ENCODE measurements at places on chromosomes 1 and 21.

GRCh38 chr1:232221802-232222499 lies 408.0 kb downstream of the SIPA1L2 start:
- DNase-seq: no peak

DNA sequence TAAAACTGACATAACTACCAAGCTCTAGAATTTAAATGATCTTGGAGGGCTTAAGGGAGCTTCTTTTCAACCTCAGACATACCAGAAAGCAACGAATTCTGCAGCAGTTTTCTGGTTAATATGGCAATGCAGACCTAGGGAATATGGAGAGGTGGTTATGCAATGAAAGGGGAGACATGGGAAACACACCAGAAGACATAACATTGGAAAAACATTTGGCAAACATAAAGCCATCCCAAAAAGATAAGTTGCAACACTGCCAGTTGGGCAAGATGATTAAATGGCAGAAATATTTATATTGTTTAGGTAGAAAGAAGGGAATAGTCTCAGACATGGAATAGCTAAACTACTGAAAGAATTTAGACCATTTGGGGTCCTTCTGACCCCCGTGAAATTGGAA lies 104.5 kb downstream of the KCNJ6 start:
- DNase-seq: no peak

DNA sequence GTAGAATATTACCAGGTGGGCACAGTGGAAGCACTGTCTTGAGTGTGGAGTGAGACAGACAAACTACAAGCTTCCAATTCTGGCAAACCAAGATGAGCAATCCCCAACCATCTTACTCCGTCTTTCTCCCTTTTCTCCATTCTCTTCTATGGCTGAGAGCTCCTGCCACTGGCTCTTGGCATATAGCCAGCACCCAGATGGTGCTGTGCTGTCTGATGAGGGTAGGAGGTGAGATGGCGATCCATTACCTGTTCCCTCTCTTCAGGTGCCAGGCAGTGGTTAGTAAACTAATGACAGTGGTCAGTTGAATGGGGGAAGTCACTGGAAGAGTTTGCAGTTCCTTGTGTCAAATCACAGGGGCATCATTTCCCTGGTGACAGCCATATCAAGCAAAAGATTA lies 108.4 kb downstream of the FNBP1L start:
- DNase-seq: no peak

DNA sequence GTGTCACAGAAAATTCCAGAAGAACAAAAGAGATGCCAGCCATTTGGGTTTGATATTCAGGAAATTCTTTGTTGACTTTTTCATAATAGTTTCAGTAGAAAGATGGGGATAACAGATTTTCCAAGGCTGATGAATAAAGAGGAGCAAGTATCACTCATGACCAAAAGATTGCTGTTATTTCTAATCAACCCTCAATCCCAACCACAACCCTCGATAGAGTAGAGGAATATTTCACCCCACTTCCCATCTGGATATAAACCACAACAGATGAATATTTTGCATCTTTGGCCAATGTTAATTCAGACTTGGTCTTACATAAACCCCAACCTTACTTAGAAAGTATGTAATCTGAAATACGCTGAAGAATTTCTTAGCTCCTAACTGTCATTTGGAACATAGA lies 232.4 kb downstream of the SEC16B start:
- no peak for DNase-seq

- DNase-seq: peak; percentile 76
Measured at GRCh38 chr1:207866471-207867135, 44.3 kb downstream of the CD34 start.

GRCh38 chr1:15017120-15017519 lies 136.4 kb upstream of the TMEM51 start:
- DNase-seq: no peak

- DNase-seq: no peak
Measured at GRCh38 chr1:8374812-8375211, 56.9 kb downstream of the SLC45A1 start.

GRCh38 chr1:243363832-243364231 lies 108.0 kb downstream of the SDCCAG8 start:
- DNase-seq: no peak

DNA sequence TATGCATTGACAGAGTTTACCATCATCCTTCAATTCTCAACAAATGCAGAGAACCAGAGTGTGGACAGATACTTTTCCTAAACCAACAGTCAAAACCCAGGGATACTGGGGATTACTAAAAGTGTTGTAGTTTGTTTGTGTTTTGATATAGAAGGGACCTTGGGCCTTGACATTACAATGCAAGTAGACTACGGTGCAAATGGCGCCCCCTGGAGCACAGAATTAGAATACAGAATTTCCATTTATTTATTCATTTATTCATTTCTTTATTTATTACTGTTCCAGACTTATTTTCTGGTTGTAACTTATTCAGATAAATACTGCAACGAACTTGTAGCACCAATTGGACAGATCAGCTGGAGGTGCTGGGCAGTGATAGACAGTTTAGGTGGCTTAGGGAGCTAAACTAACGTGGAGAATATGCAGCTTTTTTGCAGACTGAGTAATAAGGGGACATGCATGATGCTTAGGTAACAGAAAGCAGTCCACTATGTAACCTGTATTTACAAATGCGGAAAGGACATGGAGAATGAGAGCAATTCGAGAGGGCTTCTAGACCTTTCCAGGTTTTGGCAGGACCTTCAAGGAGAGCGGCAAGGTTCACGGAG lies 42.6 kb downstream of the KIRREL1 start:
- peak; percentile 9 for DNase-seq

GRCh38 chr1:206833106-206833680 lies 32.2 kb upstream of the IL20 start:
- DNase-seq: no peak

- DNase-seq: peak; percentile 38
Measured at GRCh38 chr21:25615880-25616279, 8.6 kb upstream of the MRPL39 start.

GRCh38 chr1:107997866-107998265 lies 32.9 kb upstream of the VAV3 start:
- no peak for DNase-seq

GRCh38 chr1:101483982-101484688 lies 247.3 kb downstream of the S1PR1 start:
- no peak for DNase-seq

DNA sequence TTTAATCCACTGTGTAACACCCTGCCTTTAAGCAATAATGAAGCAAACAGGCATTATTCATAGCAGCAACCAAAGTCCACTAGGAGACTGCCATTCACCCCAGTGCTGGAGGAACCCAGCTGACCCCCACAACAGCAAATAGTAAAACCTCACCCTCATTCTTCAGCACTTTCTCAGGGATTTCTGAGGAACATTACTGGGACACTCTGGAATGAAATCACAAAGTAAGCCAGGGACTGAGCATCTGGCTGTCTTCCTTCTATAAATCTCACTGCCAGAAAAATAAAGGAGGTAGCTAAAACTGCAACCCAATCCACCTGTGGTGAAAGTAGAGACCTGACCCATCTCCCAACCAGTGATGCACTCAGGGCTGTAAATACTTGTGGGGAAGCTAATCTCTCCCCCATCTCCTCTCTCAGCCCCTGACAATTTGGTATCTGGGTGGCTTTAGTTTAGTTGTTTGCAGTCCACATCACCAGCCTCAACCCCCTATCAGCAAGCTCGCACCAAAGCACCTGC lies 47.1 kb downstream of the COL6A1 start:
- no peak for DNase-seq

DNA sequence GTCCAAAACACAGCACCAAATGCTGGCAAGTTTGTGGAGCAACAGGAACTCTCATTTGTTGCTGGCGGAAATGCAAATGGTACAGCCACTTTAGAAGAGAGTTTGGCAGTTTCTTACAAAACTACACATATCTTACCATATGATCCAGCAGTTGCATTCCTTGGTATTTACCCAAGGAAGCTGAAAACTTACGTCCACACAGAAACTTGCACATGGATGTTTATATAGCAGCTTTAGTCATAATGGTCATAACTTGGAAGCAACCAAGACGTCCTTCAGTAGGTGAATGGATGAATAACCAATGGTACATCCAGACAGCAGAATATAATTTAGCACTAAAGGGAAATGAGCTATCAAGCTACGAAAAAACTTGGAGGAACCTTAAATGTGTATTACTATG lies 66.4 kb downstream of the MARK1 start:
- DNase-seq: no peak

DNA sequence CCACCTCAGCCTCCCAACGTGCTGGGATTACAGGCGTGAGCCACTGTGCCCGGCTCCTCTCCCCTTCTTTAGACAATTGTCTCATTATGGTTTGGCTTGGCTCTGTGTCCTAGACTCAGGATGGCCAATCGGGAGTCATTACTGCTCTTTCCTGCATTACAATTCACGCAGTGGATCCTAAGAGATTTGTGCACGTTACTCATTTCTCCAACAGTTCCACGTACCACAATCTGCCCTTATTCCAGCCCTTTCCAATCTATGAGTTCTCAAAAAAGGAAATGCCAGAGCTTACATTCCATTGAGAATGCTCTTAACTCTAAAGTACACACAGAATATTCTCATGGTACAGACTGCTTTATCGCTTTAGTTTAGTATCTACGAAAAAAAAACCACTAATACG lies 357.0 kb downstream of the GPATCH2 start:
- DNase-seq: no peak

DNA sequence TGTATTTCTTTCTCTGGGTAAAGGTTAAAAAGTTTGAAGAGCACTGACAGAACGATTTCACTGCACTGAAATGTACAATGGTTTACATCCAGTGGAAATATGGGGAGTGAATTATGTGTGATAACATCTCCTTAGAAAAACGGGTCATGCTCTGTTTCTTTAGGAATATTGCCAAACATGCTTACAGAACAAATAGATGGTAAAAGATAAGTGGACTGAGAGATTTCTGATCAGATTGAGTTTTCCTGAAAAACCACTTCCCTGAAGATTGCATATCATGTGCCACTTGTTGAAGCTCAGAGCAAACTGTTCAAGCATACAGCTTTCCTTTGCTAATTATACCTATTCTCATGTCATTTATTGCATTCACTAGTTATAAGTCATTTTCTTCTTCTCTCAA lies 29.9 kb upstream of the DISP1 start:
- DNase-seq: no peak

DNA sequence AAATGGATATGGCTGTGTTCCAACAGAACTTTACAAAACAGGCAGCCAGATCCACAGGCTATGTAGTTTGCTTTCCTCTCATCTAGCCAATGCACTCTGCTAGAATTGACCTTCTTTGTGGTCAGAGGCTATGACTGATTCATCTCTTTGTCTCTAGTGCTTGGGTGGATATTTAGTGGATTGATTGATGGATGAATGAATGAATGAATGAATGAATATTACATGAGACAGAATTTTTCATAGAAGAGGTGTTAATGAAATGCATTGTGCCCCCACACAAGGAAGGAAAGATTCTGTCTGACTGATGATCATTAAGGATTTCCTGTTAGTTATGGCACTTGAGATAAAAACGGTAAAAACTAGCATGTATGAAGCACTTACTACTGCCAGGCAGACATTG lies 50.5 kb upstream of the ZYG11A start:
- DNase-seq: no peak

DNA sequence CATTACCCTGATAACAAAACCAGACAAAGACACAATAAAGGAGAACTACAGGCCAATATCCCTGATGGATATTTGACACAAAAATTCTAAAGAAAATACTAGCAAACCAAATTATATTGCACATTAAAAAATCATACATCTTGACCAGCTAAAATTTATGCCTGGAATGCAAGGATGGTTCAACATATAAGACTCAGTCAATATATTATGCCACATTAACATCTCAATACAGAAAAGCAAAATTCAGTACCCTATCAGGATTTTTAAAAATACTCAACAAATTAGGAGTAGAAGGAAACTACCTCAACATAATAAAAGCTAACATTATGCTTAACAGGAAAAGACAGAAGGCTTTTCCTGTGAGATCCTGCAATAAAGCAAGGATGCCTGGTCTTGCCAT lies 177.1 kb downstream of the MAGI3 start:
- DNase-seq: no peak

DNA sequence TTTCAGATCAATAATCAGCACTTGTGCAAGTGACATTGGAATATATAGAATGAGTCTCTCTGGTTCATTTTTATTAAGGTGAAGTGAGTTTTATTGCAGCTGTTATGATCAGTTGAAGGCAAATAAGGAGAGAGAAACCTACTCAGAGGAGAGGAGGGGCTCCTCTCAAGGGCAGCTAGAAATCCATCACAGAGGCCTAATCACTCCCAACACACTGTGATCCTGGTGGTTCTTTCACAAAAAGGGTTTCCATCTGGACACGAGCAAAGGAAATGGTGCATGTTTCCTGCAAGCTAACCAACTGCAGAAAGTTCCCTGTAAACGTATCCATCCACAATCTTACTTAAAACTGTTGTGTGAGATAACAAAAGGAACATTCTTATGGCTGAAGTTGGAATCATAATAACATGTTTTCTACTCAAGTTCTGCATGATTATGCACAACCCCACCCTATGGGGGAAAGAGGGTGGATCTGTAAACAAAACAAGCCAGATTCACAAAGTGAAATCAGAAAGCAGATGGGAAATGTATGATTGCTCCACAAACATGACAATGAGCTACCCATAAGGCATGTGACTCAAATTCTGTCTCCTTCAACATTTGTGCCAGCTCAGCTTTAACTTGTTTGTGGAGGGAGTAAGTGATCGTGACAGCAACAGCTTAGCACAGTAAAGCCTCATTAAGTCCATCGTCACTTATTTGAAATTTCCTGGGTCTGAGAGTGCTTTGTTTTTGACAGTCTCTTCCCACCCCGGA lies 141.2 kb upstream of the ST6GALNAC5 start:
- peak; percentile 50 for DNase-seq

DNA sequence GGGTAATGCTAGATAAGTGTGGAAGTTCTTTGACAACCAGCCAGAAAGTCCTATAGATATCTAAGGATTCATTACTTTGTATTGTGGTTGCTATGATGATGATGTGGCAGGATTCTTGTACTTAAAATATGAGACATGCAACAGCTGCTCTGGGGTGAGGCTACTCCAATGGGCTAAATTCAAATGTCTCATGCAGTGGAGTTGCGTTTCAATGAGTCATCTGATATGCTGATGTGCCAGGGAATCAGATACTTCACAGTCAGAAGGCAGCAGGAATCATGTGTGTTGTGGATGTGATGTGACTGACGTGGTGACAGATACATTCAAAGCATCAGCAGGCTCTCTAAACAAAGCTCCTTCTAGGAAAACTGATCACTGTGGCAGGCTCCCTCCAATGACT lies 66.5 kb downstream of the TSEN15 start:
- DNase-seq: no peak

Measured in Ammon's horn (tissue), 1 donor.